ENCODE measurements at places on chromosomes 5 and 9. TPM values are rescaled to one million over a fixed set of nuclear protein-coding genes. Genes with fewer than 3 reads are reported as not detected.

Gene DOCK8
- 44.7 TPM for total RNA-seq

Gene PCDHB16
- total RNA-seq = 1.7 TPM

Gene ARSB
- total RNA-seq = 19.1 TPM

GRCh38 chr5:33769196-33769595, 122.6 kb downstream of the ADAMTS12 start:
- no peaks in the 10 kb centered on the region for H3K27me3 ChIP-seq
- no peak for DNase-seq
- no peak overlapping the region for H3K4me3 ChIP-seq
- H3K36me3 ChIP-seq = no peaks in the 10 kb centered on the region
- no peaks in the 10 kb centered on the region for H3K4me1 ChIP-seq

- no peaks in the 10 kb centered on the region for H3K27me3 ChIP-seq
- H3K36me3 ChIP-seq = no peaks in the 10 kb centered on the region
- no peaks in the 10 kb centered on the region for H3K4me1 ChIP-seq
- H3K27ac ChIP-seq = no peak overlapping the region
These were observed 1953.8 kb downstream of the MAT2B start for GRCh38 chr5:165459232-165459631.

DNA sequence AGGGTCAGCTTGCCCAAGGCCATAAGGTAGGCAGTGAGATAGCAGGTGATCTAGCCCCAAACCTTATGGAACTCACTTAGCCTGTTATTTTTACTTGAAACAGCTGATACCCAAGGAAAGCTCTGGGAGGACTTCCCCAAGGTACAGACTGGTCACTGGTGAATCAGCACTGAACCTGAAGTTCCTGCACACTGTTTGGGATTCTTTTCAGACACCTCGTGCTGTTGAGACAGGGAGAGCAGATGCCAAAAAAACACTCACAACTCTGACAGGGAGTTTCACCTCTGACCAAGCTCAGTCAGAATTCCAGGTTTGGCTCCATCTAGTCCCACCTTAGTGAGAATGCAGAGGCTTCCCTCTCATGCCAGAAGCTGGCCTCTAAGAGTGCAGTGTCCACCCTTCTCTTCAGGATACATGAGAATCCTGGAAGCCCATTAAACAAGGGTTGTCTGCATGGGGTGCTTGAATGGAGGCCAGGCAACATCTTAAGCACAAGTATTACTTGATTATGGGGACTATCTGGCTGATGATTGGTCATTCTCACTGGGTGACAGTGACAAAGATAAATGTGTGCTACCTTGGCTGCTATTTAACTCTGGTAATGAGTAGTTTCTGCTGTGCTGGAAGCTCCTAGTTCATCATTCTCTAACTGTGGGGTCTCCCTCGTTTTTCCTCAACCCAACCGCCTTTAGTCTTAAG, 122.8 kb upstream of the SLIT3 start:
- DNase-seq = no peak
- no peak overlapping the region for H3K4me3 ChIP-seq
- no peak overlapping the region for H3K27ac ChIP-seq
- no peaks in the 10 kb centered on the region for H3K36me3 ChIP-seq

- H3K36me3 ChIP-seq = no peaks in the 10 kb centered on the region
- no peak overlapping the region for H3K27ac ChIP-seq
- no peaks in the 10 kb centered on the region for H3K27me3 ChIP-seq
- no peak for DNase-seq
- H3K4me1 ChIP-seq = no peaks in the 10 kb centered on the region
- no peak overlapping the region for H3K4me3 ChIP-seq
These were observed 192.1 kb upstream of the RGMB start for GRCh38 chr5:98581112-98581997.

DNA sequence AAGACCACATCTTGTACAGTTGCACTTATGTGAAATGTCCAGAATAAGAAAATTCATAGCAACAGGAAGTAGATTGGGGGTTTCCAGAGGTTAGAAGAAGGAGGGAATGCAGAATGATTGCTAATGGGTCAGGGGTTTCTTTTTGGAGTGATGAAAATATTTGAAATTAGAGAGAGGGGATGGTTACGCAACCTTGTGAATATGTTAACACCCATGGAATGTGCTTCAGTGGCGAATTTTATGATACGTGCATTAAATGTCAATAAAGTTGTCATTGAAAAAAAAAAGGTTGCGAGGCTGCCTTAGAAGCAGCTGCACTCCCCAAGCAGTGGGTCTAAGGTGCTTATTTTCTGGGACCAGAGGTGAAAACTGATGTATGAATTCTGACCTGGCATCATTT, 64.4 kb upstream of the SUB1 start:
- no peak overlapping the region for H3K27ac ChIP-seq
- H3K27me3 ChIP-seq = no peaks in the 10 kb centered on the region
- no peak overlapping the region for H3K4me3 ChIP-seq
- H3K4me1 ChIP-seq = no peaks in the 10 kb centered on the region
- no peaks in the 10 kb centered on the region for H3K36me3 ChIP-seq
- DNase-seq = no peak

- no peaks in the 10 kb centered on the region for H3K27me3 ChIP-seq
- no peak overlapping the region for H3K4me3 ChIP-seq
These were observed 54.0 kb downstream of the NSUN2 start for GRCh38 chr5:6578676-6579343.

DNA sequence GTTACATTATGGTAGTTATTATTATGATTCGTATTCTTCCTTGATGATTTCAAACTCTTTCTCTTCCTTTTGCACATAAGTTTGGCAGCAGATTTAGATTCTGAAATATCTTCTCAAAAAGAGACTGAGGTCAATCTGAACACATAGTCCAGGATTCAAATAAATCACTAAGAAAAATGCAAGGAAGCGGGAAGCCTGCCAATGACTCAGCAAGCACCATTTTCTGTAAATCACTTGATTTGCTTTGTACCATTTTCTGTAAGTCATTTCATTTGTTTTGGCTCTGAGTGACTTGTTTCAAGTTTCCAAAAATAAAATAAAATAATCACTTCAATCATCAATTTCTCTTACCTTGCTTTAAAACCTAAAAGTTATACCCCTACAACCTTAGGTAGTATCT, 24.6 kb upstream of the GLIS3 start:
- no peaks in the 10 kb centered on the region for H3K36me3 ChIP-seq
- H3K27me3 ChIP-seq = no peaks in the 10 kb centered on the region
- no peak for DNase-seq
- H3K27ac ChIP-seq = no peak overlapping the region
- H3K4me3 ChIP-seq = no peak overlapping the region
- no peaks in the 10 kb centered on the region for H3K4me1 ChIP-seq

DNA sequence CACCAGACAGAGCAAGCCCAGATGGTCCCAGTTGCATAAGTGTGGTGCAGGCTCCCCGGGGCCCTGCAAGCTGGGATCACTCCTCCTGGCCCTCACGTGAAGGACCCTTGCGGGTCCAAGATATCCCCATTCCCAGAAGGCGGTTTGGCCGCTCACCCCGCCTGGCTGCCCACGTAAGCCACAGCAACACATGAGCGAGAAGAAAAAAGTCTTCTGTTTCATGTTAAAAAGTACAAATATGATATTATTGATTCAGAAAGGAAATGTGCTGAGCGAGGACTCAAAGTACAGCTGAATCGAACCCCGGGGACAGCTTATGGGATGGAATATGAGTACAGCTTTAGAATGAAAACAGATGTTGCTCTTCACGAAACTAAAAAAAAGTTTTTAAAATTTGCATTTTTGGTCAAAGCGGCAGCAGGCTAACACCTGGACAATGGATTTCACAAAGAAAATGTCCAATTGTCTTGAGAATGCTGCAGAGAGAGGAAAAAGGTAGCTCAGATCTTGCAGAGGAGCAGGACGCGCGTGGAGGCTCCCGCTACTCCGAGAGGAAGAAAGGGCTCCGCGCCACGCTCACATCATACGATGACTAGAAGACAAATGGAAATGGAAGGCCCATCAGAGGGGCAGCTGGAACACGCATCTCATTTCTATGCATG, 427.6 kb downstream of the IRX1 start:
- H3K27ac ChIP-seq = no peak overlapping the region
- H3K4me3 ChIP-seq = no peak overlapping the region
- DNase-seq = no peak
- peaks cover 8% of the 10 kb centered on the region for H3K4me1 ChIP-seq
- no peaks in the 10 kb centered on the region for H3K36me3 ChIP-seq
- H3K27me3 ChIP-seq = no peaks in the 10 kb centered on the region

- H3K36me3 ChIP-seq = peaks cover 19% of the 10 kb centered on the region
- peak overlapping the region; percentile 28 for H3K27ac ChIP-seq
- DNase-seq = no peak
- H3K4me3 ChIP-seq = peak overlapping the region; percentile 87
- H3K27me3 ChIP-seq = no peaks in the 10 kb centered on the region
These were observed 1.4 kb upstream of the CAMSAP1 start for GRCh38 chr9:135908754-135909204.

GRCh38 chr5:141850244-141850768, 27.9 kb downstream of the PCDH1 start:
- H3K27ac ChIP-seq = peak overlapping the region; percentile 95
- H3K36me3 ChIP-seq = no peaks in the 10 kb centered on the region
- H3K4me1 ChIP-seq = peaks cover 64% of the 10 kb centered on the region
- H3K27me3 ChIP-seq = no peaks in the 10 kb centered on the region
- DNase-seq = peak; percentile 58
- peak overlapping the region; percentile 56 for H3K4me3 ChIP-seq

DNA sequence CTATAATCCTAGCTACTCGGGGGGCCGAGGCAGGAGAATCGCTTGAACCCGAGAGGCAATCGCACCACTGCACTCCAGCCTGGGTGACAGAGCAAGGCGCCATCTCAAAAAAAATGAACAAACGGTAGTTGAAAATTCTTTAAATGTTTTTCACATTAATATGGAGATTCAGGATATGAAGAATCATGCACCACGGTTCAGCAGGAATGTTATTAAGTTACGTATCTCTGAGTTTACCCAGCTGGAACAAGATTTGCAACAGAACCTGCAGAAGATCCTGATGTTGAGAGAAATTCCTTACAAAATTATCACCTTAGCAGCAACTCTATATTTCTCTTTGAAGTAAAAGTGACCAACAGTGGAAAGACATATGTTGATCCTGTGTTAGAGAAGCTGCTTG, 10.0 kb downstream of the PCDHGA12 start:
- no peak overlapping the region for H3K27ac ChIP-seq
- H3K4me1 ChIP-seq = no peaks in the 10 kb centered on the region
- H3K4me3 ChIP-seq = no peak overlapping the region
- no peaks in the 10 kb centered on the region for H3K27me3 ChIP-seq
- no peaks in the 10 kb centered on the region for H3K36me3 ChIP-seq
- DNase-seq = no peak

- H3K27ac ChIP-seq = peak overlapping the region; percentile 86
- peaks cover 44% of the 10 kb centered on the region for H3K4me1 ChIP-seq
- no peaks in the 10 kb centered on the region for H3K36me3 ChIP-seq
- DNase-seq = peak; percentile 93
- H3K27me3 ChIP-seq = no peaks in the 10 kb centered on the region
- peak overlapping the region; percentile 68 for H3K4me3 ChIP-seq
These were observed 616 bp upstream of the ENC1 start for GRCh38 chr5:74640954-74641734.

GRCh38 chr5:133842846-133843611, 125.4 kb downstream of the C5orf15 start:
- H3K36me3 ChIP-seq = no peaks in the 10 kb centered on the region
- no peak overlapping the region for H3K27ac ChIP-seq
- no peaks in the 10 kb centered on the region for H3K27me3 ChIP-seq
- H3K4me1 ChIP-seq = no peaks in the 10 kb centered on the region

DNA sequence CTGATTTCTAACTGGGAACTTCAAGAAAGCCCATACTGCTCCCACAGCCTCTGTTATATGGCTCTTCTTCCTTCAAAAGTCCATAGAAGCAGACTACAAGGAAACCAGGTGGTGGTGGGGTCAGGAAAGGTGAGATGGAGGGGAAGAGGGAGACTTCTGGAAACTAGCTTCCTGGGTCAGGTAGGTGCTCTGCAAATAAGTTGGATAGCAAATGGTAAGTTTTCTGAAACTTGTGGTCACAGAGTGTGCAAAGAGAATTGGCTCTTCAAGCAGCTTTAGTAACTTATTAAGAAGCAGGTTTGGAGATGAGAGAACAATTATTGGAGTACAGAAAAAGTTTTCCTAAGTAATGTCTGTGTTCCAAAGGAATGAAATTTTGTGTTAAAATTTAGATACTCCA, 316.9 kb downstream of the ADGRV1 start:
- peaks cover 35% of the 10 kb centered on the region for H3K4me1 ChIP-seq
- H3K27ac ChIP-seq = peak overlapping the region; percentile 23
- no peak overlapping the region for H3K4me3 ChIP-seq
- DNase-seq = peak; percentile 55
- no peaks in the 10 kb centered on the region for H3K36me3 ChIP-seq
- H3K27me3 ChIP-seq = no peaks in the 10 kb centered on the region

- no peaks in the 10 kb centered on the region for H3K27me3 ChIP-seq
- H3K36me3 ChIP-seq = no peaks in the 10 kb centered on the region
- no peak overlapping the region for H3K4me3 ChIP-seq
- H3K4me1 ChIP-seq = no peaks in the 10 kb centered on the region
- H3K27ac ChIP-seq = no peak overlapping the region
These were observed 20.4 kb upstream of the ZNF354B start for GRCh38 chr5:178839319-178839704.

DNA sequence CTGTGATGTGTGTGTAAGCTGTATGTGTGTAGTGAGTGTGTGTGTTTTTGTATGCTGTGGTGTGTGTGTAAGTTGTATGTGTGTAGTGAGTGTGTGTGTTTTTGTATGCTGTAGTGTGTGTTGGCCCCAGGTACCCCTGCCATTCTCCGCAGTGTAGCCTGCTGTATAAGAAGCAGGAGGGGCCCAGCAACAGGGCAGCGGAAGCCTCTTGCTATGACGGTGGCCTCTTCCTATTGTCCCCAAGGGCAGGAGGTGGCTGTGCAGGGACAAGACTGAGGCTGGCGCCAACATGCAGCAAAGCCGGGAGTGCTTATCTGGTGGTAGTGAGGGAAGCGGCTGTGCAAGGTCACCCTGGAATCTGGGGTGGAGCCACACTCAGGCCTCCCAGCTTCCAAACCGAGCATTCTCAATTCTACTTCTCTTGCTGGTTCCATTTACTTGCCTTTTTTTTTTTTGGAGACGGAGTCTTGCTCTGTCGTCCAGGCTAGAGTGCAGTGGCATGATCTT, 5.1 kb downstream of the SPAAR start:
- H3K27ac ChIP-seq = peak overlapping the region; percentile 69
- no peaks in the 10 kb centered on the region for H3K36me3 ChIP-seq
- H3K27me3 ChIP-seq = no peaks in the 10 kb centered on the region
- peaks cover 41% of the 10 kb centered on the region for H3K4me1 ChIP-seq
- DNase-seq = peak; percentile 56

- no peaks in the 10 kb centered on the region for H3K36me3 ChIP-seq
- H3K27ac ChIP-seq = no peak overlapping the region
- H3K4me1 ChIP-seq = peaks cover 8% of the 10 kb centered on the region
- no peak overlapping the region for H3K4me3 ChIP-seq
- no peak for DNase-seq
These were observed 98.7 kb downstream of the ZNF462 start for GRCh38 chr9:106961623-106962022.

DNA sequence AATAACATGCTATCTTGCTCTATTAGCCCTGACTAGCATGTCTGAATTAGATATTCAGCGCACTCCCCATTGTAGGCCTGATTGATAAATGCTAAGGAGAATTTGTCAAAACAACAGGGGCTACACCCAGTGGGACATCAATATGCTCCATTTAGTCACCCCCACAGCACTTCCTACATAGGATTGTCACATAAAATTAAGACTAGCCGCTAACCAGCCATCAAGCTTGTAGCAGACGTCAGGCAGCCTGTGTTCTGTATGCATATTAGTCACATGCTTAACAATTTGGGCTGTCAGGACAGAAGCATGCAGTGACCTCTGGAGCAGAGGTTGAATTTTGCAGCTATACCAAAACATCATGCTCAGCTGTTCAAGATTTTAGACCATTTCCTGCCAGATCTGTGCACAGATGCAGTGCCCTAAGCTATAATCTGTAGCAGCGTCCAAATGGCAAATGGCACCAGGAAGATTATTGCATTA, 197.4 kb upstream of the ISL1 start:
- DNase-seq = no peak
- no peak overlapping the region for H3K4me3 ChIP-seq
- no peak overlapping the region for H3K27ac ChIP-seq
- no peaks in the 10 kb centered on the region for H3K27me3 ChIP-seq
- H3K4me1 ChIP-seq = no peaks in the 10 kb centered on the region

Data from upper lobe of left lung (tissue), 6 donors.